ENCODE measurements at places on chromosomes 2 and 18. TPM values are rescaled to one million over a fixed set of nuclear protein-coding genes. Genes with fewer than 3 reads are reported as not detected.

DNA sequence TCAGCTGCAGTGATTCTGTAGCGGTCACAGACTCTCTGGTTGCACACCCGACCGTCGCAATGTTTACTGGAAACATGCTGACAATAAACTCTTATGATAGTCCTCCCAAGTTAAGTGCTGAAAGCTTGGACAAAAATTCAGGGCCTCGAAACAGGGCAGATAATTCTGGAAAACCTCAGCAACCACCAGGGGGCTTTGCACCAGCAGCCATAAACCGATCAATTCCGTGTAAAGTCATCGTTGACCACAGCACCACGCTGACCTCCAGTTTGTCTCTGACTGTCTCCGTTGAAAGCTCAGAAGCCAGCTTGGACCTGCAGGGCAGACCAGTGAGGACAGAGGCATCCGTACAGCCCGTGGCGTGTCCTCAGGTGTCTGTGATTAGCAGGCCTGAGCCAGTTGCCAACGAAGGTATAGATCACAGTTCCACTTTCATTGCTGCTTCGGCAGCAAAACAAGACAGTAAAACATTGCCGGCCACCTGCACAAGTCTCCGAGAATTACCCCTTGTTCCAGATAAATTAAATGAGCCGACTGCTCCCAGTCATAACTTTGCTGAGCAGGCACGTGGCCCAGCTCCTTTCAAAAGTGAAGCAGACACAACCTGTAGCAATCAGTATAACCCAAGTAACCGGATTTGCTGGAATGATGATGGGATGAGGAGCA lies 166.1 kb downstream of the ASXL3 start:
- DNase-seq = no peak
- H3K27me3 ChIP-seq = no peaks in the 10 kb centered on the region
- no peak overlapping the region for H3K27ac ChIP-seq

DNA sequence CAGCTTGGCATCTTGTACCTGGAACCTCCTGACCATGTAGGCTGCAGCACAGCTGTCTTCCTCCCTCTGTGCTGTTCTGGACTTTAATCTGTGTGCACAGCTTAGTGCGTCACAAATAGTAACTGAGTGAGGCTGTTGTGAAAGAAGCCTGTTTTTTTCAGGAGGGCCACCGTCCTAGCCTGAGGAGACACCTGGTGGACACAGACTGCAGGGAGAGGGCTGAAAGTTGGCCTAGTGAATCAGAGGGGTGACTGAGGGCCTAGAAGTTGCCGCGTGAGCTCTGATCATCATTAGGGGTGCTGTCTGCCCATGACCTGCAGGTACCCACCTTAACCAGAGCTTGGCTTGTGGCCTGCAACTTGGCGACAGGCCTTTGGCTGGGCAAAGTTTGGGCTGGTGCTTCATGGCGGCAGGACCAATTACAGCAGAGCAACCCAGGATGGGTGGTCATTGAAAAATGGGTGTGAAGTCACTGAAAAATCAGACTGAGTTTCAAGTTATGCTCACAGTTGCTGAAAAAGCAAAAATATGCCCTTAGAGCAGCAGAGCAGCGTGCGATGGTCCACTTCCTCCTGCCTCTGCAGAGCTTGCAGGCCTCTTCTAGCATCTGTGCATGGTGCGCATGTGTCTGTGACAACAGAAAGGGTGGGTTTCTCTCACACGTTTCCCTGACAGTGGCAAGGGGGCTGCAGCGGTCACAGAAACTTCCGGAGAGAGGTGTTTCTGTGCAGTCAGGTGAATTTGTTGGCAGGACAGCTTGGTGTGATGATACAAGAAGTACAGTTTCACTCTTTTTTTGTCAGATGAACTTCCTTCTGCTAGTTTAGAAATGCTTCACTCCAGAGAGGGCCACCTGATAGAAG lies 9.6 kb downstream of the GDF7 start:
- no peaks in the 10 kb centered on the region for H3K4me1 ChIP-seq
- no peak for DNase-seq
- peaks cover 4% of the 10 kb centered on the region for H3K27me3 ChIP-seq

GRCh38 chr2:15665067-15665942 lies 73.6 kb downstream of the DDX1 start:
- H3K4me1 ChIP-seq = no peaks in the 10 kb centered on the region
- no peak overlapping the region for H3K27ac ChIP-seq
- DNase-seq = no peak
- no peak overlapping the region for H3K4me3 ChIP-seq
- H3K36me3 ChIP-seq = no peaks in the 10 kb centered on the region

DNA sequence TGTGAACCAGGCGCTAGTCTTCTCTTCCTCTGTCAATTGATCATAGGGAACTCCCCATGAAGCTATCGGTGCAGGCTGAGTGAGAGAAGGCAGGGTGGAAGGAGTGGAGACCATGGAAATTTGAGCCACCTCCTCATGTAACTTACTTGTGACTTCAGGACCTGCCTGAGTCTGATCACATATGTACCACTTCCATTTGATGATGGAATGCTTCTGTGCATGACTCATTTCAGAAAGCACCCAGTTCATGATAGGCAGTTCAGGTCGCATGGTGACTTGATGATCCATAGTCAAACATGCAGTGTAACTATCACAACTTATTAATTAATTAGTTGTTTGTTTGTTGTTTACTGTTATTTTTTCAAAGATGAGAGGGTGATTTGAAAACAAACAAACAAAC lies 1296.7 kb downstream of the SUCLG1 start:
- H3K27ac ChIP-seq = no peak overlapping the region
- no peaks in the 10 kb centered on the region for H3K4me1 ChIP-seq
- no peaks in the 10 kb centered on the region for H3K36me3 ChIP-seq

DNA sequence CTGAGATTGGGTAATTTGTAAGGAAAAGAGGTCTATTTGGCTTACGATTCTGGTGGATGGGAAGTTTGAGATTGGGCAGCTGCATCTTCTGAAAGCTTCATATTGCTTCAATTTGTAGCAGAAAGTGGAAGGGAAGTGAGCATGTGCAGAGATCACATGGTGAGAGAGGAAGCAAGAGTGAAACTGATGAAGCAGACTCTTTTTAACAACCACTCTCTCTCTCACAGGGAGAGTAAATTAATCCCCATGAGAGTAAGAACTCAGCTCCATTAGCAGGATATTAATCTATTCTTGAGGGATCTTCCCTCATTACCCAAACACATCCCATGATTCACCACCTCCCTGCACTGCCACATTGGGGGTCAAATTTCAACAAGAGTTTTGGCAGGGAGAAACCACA lies 298.5 kb upstream of the CELF4 start:
- H3K27ac ChIP-seq = no peak overlapping the region
- H3K36me3 ChIP-seq = no peaks in the 10 kb centered on the region
- no peak for DNase-seq
- H3K4me3 ChIP-seq = no peak overlapping the region
- H3K27me3 ChIP-seq = no peaks in the 10 kb centered on the region

- H3K36me3 ChIP-seq = no peaks in the 10 kb centered on the region
- no peak overlapping the region for H3K27ac ChIP-seq
- no peaks in the 10 kb centered on the region for H3K4me1 ChIP-seq
- H3K27me3 ChIP-seq = no peaks in the 10 kb centered on the region
Measured at GRCh38 chr2:186639939-186640338, 50.1 kb downstream of the ITGAV start.

- peaks cover 1% of the 10 kb centered on the region for H3K4me1 ChIP-seq
- no peaks in the 10 kb centered on the region for H3K36me3 ChIP-seq
- H3K4me3 ChIP-seq = no peak overlapping the region
- no peak for DNase-seq
Measured at GRCh38 chr2:33411765-33412164, 64.7 kb upstream of the RASGRP3 start.

LBX2 gene
- polyA plus RNA-seq = not detected

SEPTIN10 gene
- polyA plus RNA-seq = 48.9 TPM

LYPD6 gene
- polyA plus RNA-seq = 1.0 TPM

FBXO48 gene
- polyA plus RNA-seq = 1.9 TPM

C2orf49 gene
- polyA plus RNA-seq = 27.2 TPM

RASGRP3 gene
- 6.4 TPM for polyA plus RNA-seq

ALPP gene
- polyA plus RNA-seq = not detected

All from ovary (tissue), 10 donors.